ENCODE measurements at places on chromosomes 4 and X. TPM values are rescaled to one million over a fixed set of nuclear protein-coding genes. Genes with fewer than 3 reads are reported as not detected.

Gene MAGEA4
- not detected for total RNA-seq

Gene DNAAF6
- not detected for total RNA-seq

Gene STARD8
- 14.1 TPM for total RNA-seq

Gene FGFBP2
- 0.52 TPM for total RNA-seq

Gene KLB
- not detected for total RNA-seq

Gene BCAP31
- 133 TPM for total RNA-seq

Gene RBMX2
- 14.9 TPM for total RNA-seq

Gene C4orf50
- total RNA-seq = not detected

Gene CTBP1
- total RNA-seq = 109 TPM

Gene MYOZ2
- total RNA-seq = 14.3 TPM

Gene STAP1
- not detected for total RNA-seq

DNA sequence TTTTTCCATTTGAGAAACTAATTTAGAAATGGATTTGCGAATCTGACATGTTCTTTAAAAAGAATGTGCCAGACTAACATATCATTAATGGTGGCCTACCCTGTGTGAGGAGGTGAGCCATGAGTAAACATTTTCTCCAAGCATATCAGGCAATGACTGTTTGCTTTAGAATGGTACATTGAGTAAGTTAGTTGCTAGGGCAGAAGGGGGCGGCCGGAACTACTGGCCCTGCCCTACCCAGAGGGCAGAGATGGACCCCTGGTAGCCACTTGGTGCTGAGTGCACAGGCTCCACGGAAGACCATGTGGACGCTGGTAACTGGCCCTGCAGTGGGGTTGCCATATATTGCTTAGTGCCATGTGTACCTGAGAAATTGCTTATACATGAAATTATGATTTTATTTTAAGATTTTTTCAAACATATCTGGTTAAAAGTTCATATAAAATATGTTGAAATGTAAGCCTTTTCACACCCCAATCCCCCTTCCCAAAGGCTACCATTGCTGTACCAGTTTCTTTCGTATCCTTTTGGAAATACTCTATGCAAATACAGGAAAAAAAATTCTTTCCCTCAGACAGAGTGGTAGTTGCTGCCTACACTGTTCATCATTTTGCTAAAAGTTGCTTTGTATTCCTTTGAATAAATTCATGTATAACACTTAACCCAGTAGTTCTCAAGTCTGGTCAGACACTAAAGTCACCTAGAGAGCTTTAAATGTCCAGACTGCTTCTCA, 8.8 kb downstream of the FNIP2 start:
- DNase-seq = no peak

DNA sequence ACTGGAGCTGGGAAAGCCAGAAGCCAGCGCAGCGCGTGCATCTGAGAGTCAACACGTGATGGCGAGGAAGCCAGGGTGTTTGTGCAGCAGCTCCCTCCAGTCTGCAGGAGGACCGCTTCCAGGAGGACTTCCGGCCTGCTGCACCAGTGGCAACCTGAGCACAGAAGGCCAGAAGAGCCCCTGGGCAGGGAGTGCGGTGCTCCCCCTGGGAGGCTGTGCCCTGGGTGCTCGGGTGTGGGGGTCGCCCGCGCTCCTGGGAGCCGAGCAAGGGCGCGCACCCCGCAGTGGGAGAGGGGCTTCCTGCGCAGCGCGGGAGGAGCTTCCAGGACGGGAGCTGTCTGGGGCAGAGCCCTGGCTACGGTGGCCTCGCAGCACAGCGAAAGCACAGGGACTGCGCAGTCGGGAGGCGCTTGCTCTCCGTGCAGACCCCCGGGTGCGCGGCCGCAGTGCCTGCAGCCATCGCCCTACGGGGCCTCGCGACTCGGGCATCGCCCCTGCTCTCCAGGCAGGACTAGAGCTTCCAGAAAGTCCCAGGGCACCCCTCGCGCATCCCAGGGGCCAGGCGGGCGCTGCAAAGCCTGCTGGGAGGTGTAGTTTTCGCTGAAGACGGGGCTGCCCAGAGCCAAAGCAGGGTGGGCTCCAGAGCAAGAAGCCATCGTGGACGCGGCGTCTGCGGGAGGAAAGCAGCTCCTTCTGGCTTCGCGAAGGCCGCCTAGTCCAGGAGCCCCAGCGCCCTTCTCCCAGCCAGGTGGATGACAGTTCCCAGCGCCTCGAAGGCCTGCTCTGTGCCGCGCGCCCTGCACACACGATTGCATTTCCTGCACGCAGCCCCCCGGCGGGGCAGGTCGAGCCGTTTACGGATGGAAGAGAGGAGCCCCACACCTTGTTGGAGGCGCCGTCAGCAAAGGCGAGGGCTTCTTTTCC, 24.1 kb upstream of the WFS1 start:
- peak; percentile 72 for DNase-seq

DNA sequence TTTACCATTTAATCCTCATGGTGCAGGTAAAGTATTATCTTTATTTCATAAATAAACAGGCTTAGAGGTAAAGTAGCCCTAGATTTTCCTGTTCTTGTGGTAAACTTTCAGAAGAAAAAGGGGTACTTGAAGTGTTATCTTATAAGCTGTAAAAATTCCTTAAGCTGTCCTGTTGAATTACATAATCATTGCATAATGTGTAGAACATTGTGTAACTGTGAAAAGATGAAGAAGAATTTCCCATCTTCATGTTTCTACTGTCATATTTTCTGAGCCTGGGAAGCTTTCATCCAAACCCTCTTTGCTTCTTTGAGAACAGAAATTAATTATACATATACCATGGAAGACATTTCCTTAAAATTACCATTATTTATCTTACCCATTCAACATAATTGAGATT, 90.5 kb downstream of the ELOVL6 start:
- DNase-seq = no peak

DNA sequence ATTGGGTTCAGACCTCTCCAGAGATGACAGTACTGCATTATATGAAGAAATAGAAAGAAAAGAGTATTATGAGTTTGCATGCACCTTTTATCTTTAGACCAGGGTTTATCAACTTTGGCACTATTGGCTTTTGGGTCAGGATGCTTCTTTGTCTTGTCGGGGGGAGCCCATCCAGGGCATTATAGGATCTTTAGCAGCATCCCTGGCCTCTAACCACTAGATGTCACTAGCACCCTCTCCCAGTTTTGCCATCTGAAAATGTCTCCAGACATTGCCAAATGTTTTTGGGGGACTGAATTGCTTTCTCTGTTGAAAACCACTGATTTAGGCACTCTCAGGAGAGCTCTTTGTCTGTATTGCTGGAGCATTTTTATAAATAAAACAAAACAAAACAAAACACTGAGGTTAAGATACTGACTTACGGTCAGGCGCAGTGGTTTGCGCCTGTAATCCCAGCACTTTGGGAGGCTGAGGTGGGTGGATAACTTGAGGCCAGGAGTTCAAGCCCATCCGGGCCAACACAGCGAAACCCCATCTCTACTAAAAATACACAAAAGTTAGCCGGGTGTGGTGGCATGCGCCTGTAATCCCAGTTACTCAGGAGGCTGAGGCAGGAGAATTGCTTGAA, 23.6 kb downstream of the CA5B start:
- DNase-seq = no peak

DNA sequence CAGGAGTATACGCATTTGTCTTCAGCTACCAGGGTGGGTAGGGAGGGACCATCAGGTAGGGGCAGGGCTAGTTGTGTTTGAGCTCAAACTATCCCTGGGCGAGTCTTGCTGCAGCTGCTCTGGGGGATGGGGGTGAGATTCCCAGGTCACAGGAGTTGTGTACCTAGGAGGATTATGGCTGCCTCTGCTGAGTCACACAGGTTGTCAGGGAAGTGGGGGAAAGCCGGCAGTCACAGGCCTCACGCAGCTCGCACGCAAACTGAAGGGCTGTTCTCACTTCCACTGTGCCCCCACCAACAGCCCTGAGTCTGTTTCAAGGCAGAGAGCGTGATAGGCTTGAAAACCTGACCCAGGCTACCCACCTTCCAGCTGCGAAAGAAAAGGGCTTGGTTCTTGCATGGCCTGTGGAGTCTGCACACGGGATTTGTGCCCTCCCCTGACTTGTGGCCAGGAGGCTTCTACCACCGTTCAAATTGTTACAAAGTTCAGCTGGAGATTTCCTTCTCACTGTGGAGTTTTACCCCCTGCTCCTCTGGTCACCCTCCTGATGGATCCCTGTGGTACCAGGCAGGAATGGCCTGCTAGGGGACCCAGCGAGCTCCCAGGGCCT, 63.8 kb downstream of the ARFIP1 start:
- DNase-seq = no peak

DNA sequence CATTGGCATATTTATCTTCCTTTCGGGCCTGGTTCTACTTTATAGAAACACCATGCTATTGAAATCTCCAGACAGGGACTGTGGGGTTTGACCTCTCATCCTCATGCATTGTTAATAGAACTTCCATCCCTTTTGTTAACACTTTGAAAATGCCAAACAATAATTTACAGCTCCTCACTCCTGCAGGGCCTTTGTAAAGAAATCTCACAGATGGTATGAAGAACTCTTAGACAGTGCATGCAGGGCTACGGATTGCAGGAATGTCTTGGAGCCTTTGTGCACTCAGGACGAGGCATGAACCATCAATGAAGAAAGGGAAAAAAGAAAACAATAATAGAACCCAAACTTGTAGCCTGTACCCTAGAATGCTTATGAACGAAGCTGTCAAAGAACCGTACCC, 92.8 kb upstream of the TMEM47 start:
- no peak for DNase-seq

DNA sequence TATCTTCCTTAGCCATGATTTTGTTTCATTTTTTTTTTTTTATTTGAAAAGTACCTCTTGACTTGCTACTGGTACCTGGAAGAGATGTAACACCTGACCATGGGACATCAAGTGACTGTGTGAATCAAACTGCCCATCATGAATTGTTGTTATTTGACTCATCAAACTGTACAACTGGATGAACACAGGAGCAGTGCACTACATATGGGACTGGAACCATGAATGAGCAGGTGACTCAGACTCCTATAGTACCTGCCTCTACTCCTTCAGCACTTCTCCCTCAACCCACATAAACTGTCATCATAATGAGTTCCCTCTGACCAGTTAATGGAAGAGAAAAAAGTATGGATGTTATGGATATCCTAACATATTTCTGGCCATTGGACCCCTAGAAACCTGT, 15.9 kb upstream of the UBE2D3 start:
- no peak for DNase-seq

- DNase-seq = peak; percentile 71
These were observed 1.2 kb upstream of the TRPC5 start for GRCh38 chrX:112083624-112084326.

GRCh38 chr4:82256718-82257117, 117.1 kb downstream of the HNRNPD start:
- no peak for DNase-seq

GRCh38 chr4:39745920-39746319, 48.0 kb downstream of the UBE2K start:
- DNase-seq = no peak

DNA sequence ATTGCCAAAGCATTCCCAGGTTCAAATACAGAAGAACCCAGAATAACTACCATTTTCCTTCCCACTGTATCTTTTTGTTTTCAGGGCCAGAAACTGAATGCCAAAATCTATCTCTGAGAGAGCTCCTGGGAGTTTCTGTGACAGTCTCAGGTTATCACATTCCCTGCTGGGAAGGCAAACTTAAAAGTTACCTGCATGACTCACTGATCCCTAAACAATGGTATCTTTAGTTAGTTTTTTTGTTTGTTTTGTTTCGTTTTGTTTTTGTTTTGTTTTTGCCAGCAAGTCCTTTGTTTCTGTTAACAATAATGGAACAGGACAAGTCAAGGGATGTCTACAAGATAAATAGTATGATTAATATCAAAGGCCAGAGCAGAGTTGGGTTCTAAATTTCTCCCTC, 34.3 kb downstream of the PAPSS1 start:
- no peak for DNase-seq

GRCh38 chr4:168398188-168398587, 79.6 kb upstream of the DDX60 start:
- no peak for DNase-seq
